GM13976 (cell line): ENCODE measurements at places on chromosomes 1 and 21.
A peak's percentile ranks its signal among the peaks of the same experiment; 100 is the strongest.

- DNase-seq: no peak
Observed at GRCh38 chr1:101781201-101781831, 215.4 kb downstream of the OLFM3 start.

- no peak for DNase-seq
Observed at GRCh38 chr1:222257027-222257426, 290.9 kb downstream of the HHIPL2 start.

DNA sequence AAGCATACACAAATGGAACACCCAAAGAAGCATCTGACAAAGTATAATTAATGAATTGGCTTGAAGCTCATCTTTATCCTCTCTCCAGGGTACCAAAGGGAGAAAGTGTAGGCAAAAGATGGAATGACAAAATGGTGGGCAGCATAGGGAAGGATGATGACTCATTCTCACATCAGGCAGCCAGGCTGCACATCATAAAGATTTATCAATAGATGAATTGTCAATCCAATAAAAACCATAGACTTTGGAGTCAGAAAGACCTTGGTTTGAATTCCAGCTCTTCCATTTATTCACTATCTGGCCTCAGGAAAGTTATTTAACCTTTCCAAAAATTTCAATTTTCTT is 138.5 kb downstream of the TNR start:
- DNase-seq: no peak

GRCh38 chr1:91124989-91125417 is 103.2 kb upstream of the ZNF644 start:
- DNase-seq: no peak

DNA sequence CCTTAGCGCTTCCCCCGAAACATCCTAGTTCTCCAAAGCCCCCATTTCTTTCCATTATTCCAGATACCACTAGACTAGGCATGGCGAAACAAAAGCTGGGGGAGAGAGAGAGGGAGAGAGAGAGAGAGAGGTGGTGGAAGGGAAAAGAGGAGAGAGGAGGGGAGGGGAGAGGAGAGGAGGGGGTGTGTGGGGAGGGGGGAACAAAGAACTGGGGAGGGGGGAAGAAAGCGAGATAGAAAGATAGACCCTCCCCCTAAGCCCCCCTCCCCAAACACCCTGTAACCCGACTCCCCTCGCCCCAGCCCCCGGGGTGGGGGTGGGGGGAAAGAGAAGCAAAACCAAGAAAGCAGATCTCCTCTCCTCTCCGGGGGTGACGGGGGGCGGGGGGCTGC is 352 bp downstream of the MEX3A start:
- no peak for DNase-seq

DNA sequence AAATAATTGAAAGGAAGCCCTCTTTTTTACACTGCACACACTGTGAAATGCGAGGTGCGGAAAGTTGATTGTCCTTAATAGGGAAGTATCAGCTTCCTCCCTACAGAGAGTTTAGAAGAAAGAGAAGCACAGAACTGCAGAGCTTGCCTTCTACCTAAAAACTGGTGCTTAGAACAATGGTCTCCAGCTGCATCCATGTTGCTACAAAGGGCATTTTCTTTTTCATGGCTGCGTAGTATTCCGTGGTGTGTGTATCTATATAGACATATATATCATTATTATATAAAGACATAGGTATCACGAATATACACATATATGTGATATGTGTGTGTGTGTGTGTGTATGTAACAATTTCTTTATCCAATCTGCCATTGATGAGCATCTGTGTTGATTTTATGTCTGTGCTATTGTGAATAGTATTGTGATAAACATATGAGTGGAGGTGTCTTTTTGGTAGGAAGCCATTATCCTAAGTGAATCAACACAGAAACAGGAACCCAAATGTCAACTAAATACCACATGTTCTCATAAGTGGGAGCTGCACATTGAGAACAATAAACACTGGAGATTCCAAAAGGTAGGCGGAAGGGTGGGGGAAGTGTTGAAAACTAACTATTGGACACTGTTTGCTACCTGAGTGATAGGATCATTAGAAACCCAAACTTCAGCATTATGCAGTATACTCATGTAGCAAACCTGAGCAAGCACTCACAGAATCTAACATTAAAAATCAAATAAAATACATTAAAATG is 290.0 kb upstream of the RUNX1 start:
- no peak for DNase-seq

DNA sequence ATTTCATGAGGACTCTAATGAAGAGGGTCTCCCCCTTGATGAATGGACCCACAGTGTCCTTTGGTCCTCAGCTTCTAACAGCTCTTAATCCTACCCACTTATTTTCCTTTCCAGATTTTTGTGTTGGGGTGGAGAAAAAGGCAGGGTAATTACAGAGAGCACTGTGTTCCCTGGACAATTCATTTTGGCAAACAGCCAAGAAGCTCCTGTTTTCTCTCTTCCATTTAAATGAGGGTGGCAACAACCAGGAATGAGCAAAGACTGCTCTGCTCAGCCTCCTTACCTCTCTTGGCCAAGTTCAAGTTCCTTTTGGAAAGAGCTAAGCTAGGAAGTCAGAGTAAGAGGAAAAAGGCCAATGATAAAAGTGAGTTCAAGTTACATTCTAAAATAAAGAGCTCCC is 11.9 kb downstream of the XKR8 start:
- DNase-seq: no peak

- DNase-seq: no peak
Observed at GRCh38 chr1:204731509-204731908, 46.0 kb upstream of the LRRN2 start.

GRCh38 chr1:95876276-95876675 is 642.3 kb downstream of the RWDD3 start:
- DNase-seq: no peak

GRCh38 chr1:77642941-77643340 is 39.5 kb downstream of the ZZZ3 start:
- DNase-seq: no peak

DNA sequence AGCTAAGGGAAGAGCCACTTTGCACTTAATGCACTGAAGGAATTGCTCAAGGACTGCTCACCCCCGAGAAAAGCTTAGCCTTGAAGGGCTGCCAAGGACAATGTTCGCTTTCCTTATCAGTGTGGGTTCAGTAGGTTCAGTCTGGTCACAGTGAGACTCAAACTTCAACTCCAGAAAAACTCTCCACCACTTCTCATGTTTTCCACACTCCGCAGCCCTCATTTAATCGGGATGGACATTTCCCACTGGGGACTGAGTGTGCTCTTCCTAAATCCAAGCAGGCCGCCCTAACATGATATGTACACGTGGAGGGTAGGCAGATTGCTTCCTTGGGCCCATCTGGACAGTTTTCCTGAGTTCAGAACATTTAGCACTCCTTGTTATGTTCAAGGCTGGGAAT is 19.5 kb downstream of the SUSD4 start:
- no peak for DNase-seq

GRCh38 chr1:183896466-183897048 is 91.6 kb downstream of the RGL1 start:
- no peak for DNase-seq

DNA sequence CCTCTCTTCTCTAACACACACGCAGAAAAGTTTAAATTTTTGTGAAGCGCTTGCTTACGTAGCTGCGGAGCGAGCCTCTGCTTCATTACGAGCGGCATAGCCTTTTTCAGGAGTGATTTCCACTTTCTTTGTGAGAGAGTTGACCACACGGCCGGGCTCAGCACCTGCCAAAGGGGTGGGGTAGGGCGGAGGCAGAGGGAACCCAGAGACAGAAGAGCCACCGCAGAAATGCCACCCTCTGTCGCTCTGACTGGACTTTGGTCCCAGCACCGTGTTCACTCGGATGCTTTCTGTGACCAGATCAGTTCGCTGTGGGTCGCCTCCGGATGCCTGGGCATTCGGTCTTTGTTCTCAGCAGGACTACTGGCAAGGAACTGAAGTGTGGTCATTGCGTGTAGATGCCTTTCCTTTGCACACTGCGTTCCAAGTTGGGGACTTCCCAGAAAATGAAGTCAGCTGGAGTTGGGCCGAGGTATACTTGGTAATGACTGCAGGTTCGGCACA is 883 bp downstream of the CHODL start:
- peak; percentile 8 for DNase-seq

DNA sequence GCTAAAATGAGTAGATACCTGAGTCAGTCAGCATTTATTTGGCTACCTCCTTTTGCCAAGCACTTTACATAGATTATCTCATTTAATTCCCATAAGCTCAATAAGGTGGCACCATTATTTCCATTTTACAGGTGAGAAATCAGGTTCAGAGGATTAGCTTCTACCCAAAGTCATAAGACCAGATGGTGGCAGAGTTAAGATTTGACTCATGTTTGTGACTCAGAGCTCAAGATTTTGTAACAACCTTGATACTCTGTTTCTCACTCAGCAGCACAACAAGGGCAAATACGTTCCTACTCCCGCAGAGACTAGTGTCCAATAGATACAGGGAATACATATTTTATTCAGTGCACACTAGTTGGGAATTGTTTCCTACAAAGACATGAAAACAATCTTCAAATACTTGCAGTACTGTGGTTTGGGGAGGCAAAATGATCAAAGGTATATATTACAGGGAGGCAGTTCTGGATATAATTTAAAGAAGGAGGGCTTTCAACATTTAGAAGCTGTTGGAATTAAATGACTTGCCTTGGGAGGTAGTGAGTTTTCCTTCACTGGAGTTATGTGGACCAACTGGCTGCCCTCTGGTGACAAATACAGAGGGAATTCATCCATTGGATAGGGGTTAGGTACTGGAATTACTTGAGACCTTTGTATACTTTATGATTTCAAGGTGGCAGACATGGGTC is 3.6 kb downstream of the LEPR start:
- DNase-seq: no peak

- peak; percentile 41 for DNase-seq
Observed at GRCh38 chr1:39047374-39048229, 21.5 kb downstream of the NDUFS5 start.

DNA sequence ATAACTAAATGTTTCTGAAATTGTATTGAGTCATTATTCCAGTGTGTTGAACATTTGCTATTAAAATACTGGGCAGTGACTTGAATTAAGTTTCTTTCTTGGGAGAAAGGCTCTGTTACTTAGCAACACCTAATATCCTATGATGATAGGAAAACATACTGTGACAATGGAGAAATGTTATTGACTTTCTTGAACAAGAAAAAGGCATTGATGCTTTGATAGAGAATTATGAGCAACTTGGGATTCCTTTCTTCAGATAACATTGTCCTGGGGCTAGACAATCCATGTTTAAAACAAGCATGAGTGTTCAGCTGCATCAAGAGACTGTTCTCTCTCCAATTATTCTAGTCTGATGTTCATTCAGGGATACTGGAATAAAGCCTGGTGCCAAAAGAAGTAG is 215.9 kb upstream of the L1TD1 start:
- no peak for DNase-seq

DNA sequence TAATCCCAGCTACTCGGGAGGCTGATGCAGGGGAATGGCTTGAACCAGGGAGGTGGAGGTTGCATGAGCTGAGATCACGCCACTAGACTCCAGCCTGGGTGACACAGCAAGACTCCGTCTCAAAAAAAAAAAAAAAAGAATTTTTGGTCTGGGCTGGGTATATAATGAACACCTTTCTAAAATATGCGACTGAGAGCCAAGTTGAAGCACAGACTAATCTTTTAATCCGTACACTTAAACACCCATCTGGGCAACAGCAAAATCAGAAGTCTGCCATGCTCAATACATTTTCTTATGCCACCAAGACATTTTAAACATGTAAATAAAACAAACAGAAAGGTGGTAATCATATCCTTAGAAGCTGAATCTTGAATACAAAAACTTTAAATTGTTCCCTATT is 31.6 kb upstream of the ABCB10 start:
- DNase-seq: no peak

DNA sequence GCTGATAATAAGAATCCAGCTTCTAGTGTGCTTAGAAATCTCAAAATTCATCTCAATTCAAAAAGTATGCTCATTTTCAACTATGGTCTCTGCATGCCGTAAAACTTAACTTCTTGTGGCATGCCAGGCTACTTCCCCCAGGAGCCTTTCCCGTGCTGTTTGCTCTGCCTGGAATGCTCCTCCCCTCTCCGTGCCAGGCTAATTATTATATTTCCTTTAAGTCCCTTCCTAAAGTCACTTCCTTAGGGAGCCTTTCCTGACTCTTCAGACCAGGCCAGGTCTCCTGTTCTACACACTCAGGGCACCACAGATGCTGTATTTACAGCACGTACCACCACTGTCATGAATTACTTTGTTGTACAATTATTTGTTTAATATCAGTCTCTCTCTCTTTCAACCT is 67.1 kb upstream of the PPP2R5A start:
- DNase-seq: no peak

DNA sequence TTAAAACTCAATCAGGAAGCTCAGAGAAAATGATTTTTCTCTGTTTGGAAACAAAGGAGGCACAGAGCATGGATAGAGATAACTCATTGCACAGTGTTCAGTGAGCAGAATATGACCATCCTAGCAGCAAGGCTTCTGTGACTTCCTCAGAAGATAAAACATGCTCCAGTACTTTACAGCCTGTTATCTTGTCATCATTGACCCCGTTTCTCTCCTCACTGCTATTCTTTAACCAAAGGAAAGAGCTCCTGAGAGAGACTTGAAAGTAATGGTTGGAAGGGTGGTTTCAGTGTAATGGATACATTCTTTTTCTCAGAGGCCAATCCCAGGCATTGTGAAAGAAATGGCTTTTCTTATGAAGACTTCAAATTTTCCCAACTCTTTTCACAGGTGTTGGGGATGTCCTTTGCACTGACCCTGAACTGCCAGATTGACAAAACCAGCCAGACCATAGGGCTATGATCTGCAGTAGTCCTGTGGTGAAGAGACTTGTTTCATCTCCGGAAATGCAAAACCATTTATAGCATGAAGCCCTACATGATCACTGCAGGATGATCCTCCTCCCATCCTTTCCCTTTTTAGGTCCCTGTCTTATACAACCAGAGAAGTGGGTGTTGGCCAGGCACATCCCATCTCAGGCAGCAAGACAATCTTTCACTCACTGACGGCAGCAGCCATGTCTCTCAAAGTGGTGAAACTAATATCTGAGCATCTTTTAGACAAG is 25.9 kb downstream of the CD53 start:
- DNase-seq: no peak

DNA sequence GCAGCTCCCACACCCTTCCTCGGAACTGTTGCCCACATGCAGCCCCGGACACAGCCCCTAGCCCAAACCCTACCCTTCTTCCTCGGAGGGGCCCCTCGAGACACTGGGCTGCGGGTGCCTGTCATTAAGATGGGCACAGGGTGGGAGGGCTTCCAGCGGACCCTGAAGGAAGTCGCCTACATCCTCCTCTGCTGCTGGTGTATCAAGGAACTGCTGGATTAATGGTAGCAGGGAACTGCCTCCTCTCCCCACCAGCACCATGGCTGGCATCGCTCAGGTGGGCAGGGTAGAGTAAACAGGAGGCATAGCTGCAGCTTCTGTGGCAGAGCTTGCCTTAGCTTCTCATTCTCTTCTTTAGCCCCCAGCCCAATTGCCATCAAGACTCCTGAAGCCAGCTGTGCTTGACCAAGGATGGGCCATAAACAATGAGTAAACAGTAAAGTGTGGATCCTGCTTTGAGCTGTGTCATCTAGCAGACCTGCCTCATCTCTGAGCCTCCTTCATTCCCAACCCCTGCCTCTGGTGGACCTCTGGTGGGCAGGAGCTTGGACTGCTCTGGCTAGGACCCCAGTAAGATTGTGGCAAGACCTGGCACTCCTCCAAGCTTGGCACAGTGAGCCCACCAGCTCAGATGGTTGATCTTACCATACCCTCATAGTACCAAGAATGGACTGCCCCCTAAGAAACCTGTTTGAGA is at the start of gene LENEP:
Gene LENEP, plus strand, starts transcription at position 15 of the 697 bp plus-strand sequence. Its CDS starts 22 bp downstream, at position 37.
- DNase-seq: no peak

GRCh38 chr1:180236698-180237509 is 6.8 kb downstream of the LHX4 start:
- DNase-seq: no peak

GRCh38 chr1:151811181-151811580 is 6.0 kb upstream of the LINGO4 start:
- DNase-seq: no peak

GRCh38 chr1:78061825-78062523 is 16.2 kb downstream of the GIPC2 start:
- no peak for DNase-seq
